Placental pericyte (primary cell): ENCODE measurements at places on chromosomes 7 and 10. TPM values are rescaled to one million over a fixed set of nuclear protein-coding genes. Genes with fewer than 3 reads are reported as not detected.

Gene AS3MT
- total RNA-seq, result 0.43 and 0.88 TPM in 2 replicates

Gene PSMC2
- total RNA-seq, result 225 and 237 TPM in 2 replicates

Gene UCMA
- total RNA-seq, result not detected in 2 replicates

Gene CFAP46
- total RNA-seq, result under 0.01 TPM in 1 of 2 replicates, not detected in the other

Gene SPDYE3
- not detected in 2 replicates for total RNA-seq

Gene CAMK2B
- 0.22 and 0.43 TPM in 2 replicates for total RNA-seq

Gene SDK1
- 1.1 and 2.0 TPM in 2 replicates for total RNA-seq
